NCI-H2171 treated with DMSO at 0.1 percent for 48 hours (cell line): ENCODE measurements at places on chromosomes 5 and 9.

- no peak for DNase-seq
These were observed 11.6 kb downstream of the RPL37 start for GRCh38 chr5:40823459-40823858.

DNA sequence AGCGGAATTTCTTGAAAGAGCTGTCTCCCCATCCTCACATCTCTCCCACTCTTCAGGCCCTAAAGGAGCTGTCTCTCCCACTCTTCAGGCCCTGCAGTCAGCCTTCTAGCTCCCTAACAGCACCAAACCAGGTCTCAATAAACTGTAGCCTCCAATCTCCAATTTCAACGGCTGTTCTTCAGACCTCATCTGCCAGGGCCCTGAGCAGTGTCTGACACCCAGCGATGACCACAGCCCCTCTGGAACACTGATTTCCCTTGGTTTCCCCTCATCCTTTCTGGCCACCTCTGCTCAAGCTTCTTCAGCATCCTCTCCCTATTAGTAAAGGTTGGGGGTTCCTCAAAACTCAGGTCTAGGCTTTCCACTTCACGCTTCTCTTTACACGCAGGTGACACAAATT lies 1.6 kb upstream of the P4HA2 start:
- no peak for DNase-seq

GRCh38 chr9:131801810-131802209 lies 61.9 kb upstream of the RAPGEF1 start:
- no peak for DNase-seq

GRCh38 chr5:169599451-169599850 lies 15.9 kb downstream of the SPDL1 start:
- DNase-seq = no peak

GRCh38 chr5:22057012-22057411 lies 796.1 kb downstream of the CDH12 start:
- DNase-seq = no peak

GRCh38 chr5:73892806-73893205 lies 266.8 kb downstream of the ARHGEF28 start:
- no peak for DNase-seq

GRCh38 chr9:79583952-79584654 lies 12.3 kb downstream of the TLE4 start:
- DNase-seq = no peak

DNA sequence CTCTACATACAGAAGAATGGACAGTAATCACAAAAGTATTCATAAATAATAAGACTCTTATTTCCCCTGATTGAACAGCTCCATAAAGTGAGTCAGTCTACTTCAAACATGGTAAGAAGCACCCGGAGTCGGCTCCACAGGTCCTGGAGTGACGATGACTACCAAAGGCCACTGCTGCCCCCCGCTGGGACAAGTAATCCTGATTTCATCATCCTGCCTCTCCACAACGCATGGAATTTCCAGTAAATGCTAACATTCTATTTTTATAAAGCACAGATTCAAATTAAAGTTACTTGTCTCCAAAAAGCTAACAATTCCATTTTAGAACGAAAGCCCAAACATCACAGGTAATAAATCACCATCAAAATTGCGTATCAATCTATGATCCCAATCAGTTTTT lies 16.2 kb downstream of the ATPSCKMT start:
- peak; percentile 42 for DNase-seq

DNA sequence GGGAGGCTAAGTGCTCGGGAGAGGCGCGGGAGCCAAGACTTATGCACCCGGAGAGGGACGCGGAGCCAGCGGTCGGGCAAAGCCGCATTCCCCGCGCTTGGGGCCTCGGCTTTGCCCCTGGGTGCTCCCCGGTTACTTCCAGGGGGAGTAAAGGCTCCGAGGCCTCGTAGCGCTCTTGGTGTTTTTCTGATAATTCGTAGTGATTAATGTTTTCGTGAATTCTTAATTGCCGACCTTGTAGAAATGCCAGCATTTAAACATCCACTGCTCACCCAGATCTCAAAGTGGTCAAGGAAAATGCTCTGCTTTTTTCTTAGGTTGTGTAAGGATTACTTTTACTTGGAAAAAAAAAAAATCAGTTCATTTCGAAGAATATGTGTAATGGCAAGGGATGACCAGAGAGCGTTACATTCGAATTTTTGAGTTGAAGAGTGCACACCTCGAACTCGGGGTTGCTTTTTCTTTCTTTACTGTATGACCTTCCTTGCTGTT lies 654 bp upstream of the TUT7 start:
- peak; percentile 43 for DNase-seq

GRCh38 chr5:33166522-33166921 lies 274.2 kb upstream of the TARS1 start:
- no peak for DNase-seq

DNA sequence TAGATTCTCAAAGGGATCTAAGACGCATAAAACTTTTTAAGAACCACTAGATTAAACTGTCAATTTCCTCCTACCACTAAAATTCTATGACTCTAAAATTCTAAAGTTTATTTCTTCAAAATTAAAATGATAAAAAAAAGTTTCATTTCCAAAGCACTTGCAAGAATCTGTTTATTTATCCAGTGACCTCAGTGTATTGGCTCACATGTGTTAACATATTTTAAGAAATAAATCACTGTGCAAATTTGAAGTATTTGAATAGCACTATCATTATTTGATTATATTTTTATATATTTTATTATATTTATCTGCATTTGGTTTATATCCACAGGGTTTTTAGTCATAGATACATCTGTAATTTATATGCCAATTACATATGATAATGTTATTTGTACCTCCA lies 62.2 kb upstream of the SLC12A2 start:
- no peak for DNase-seq

- DNase-seq = no peak
These were observed 1111.8 kb upstream of the ACO1 start for GRCh38 chr9:31272456-31273295.

DNA sequence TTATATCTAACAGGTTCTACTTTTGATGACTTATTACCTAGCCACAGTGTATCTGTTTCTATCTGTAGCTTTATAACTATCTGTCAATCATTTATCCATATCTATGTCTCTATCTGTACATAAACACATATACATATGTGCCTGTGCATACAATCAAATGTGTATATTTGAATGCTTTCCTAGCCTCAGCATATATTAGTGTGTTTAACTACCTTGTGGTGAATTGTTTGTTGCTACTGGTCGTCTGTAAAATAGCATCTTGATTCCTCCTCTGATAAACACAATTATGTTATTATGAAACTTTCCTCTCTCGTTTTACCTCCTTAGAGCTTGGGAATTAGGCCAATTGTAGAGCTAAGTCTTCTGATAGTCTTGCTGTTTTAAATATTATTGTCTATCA lies 44.4 kb downstream of the PARP8 start:
- DNase-seq = no peak

- no peak for DNase-seq
These were observed 58.0 kb upstream of the SYNPO start for GRCh38 chr5:150582241-150583109.

- peak; percentile 94 for DNase-seq
These were observed 337.1 kb downstream of the GADD45G start for GRCh38 chr9:89941875-89942274.

- peak; percentile 88 for DNase-seq
These were observed 1640.9 kb upstream of the C9orf72 start for GRCh38 chr9:29214154-29214689.

DNA sequence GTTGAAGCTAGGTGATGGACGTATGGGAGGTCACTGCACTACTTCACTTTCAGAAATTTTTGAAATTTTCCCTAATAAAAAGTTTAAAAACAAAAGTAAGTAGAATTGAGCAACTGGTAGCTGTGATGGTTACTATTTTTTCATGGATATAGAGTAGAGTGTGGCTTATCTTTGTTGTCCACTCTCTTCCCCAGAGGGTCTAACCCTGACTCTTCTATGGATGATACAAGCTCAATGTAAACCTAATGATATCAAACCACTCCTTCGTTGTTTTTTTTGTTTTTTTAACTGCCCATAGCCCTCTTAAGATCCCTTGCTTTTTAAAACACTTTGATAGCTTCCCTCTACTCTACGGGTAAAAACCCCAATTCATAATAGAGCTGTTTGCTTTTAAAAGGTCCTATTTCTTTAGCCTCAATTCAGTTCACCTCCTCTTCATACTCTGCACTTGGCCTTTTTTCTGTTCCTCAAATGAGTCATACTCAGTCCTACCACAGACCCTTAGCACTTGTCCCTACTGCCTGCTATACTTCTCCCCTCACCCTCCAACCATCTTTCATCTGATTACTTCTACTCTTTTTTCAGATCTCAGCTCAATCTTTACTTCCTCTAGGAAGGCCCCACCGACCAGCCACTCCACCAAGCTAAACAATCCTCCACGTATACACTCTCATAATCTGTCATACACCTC lies 2.6 kb downstream of the HDAC3 start:
- DNase-seq = no peak

GRCh38 chr9:135144581-135145170 lies 57.2 kb downstream of the OLFM1 start:
- peak; percentile 93 for DNase-seq

GRCh38 chr5:42349163-42349562 lies 74.1 kb upstream of the GHR start:
- DNase-seq = no peak

DNA sequence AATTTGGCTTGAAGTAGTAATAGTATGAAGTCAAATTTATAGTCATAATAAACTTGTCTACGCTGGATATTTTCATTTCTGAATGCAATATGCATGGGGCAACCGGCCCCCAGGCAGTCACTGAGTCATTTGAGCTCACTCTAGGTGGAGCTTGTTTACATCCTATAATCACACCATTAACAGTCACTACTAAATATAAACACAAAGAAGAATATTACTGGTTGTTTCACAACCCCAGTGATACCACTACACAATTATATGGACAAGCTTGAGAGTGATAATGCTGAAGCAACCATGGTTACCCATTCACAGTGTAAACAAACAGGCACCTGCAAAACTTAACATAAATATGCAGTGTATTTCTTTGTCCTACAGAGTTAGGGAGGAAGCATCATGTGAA lies 68.7 kb downstream of the MARCHF3 start:
- DNase-seq = no peak

DNA sequence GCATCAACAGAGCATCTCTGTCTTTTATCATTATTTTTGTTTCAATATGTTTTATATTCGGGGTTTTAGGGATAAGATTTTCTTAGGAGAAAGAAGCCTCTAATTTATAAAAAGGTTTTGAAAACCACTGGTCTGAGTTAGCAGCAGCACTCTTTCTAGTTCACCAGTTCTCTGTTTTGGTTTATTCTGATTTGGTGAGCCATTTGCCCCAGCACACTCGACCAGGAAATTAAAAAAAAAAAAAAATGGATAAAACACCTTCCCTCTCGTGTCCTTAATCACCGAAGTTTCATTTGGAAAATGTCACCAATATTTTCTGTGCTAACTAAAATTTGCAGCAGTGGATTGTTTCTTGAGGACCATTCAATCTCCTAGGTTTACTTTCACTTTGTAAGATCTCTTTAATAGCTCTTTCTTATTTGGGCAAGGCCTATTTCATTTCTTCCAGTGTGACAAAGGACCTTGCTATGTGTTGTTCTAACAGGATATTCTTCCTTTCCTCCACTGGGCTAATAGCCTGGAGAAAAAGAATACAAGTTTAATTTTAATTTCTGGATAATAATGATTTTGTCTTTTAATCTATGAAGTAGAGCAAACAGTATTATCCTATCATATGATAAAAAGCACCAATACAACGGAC lies 57.8 kb upstream of the ANXA1 start:
- no peak for DNase-seq

DNA sequence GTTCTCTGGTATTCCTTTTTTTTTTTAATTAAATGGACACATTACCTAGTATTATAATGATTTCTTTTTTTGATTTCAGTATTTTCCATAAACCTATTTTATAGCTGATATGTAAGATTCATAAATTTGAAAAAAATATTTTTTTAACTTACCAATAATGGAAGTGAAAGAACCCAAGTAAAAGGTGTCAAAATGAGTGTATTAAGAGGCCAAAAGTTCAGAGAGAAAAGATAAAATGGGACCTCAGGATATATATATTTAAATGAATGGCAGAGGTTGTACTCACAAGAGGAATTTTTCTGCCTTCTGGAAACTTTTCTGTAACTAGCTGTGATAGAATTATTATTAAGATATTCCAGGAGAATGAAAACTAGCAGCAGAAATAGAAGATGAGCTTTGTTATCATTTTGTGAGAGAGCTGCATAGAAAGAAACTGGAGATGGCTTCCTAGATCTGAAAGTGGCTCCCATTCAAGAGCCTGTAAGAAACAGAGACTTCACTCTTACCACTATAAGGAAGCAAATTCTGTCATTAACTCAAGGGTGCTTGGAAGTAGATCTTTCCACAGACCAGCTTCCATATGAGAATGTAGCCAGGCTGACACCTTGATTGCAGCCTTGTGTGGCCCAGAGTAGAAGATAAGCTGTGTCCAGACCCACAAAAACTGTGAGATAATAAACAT lies 91.7 kb downstream of the MRPS30 start:
- DNase-seq = no peak

- DNase-seq = no peak
These were observed 96.7 kb downstream of the SUSD1 start for GRCh38 chr9:112078432-112078831.

- no peak for DNase-seq
These were observed 18.1 kb downstream of the IRF1 start for GRCh38 chr5:132472431-132472830.

DNA sequence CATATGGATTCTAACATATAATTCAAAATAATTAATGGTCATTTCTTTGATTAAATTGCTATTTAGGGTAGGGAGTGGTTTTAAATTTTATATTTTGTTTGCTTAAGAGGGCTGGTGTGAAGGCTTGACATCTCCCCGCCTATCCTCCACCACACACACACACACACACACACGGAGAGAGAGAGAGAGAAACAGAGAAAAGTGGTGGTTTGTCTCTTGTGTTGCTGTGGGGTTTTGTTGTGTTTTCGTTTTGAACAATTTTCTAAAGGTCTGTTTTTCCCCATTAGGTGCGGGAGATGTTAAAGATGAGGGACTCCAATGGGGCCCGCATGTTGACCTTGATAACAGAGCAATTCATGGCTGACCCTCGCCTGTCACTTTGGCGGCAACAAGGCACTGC lies 161.9 kb downstream of the ZSWIM6 start:
- DNase-seq = no peak

DNA sequence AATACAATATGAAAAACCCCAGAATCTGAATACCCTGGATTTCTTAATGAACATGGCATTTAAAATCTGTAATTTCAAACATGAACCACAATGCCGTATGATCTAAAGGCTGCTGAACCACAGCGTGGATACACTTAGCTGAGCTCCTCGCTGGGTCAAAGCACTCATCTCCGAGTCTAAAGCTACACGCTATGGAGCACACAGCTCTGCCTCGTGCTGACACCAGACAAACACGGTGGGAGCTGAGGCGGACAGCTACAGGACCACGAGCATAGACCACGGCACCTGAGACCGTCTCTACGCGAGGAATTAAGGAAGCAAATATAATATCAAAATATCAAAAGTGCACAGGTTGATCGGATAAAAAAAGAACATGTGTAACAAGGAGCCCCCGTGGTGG lies 42.8 kb upstream of the IPPK start:
- DNase-seq = no peak
